ENCODE measurements at places on chromosomes 1 and 21.

DNA sequence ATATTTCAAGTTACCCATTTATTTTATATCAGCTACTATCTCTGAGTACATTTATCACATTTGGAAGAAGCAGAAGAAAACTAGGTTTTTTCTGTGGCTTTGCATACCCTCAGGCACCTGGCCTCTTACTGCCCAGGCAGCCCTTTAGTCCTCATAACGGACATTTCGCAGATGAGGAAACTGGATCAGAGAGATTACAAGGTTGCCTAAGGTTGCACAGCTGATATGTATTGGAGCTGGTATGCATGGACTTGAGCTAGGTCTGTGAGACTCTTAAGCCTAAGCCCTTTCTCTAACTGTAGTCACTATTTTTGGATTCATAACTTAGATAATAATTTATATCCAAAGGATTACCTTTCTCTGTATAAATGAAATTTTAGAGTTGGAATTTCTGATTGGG is 4.0 kb downstream of the CNIH3 start:
- DNase-seq: no peak

GRCh38 chr1:190762325-190762724 is 284.7 kb upstream of the BRINP3 start:
- DNase-seq: no peak

DNA sequence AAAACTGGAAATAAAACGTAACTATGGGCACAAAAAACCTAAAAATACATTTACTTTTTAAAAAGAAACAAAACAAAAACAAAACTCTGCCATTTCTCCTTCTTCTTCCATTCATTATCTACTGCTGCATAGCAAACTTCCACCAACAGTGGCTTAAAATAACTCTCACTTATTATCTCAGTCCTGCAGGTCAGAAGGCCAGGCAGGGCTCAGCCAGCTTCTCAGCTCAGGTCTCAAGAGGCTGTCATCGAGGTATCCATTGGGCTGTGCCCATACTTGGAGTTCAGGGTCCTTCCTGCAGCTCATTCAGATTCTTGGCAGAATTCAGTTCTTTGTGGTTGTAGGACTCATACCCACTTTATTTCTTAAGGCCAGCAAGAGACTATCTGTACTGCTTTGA is 352.7 kb upstream of the PLD5 start:
- DNase-seq: no peak

DNA sequence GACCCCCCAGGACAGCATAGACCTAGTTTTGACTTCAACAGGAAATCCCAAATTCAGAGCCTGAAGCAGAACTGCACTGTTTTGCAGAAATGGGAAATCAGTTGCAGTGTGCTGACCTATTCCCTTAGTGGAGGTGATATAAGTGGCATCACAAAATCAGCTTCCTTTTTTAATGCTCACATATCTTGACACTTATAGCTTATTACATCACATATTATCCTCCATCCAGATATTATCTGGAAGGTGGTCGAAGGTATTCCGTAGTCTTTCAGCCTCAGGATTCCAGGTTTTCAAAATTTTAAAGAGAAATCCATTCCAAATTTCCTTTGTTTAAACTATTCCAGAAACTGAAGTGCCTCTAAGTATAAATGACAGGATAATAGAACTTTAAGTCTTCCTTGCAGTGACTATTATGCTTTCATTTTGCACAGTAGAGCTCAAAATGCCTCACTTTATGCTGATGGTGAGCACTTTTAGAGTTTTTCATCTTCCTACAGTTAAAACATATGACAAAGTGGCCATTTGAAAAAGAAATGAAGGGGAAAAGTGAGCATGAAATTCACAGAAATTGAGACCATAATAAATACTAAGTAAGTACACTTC is 106.4 kb upstream of the DPYD start:
- no peak for DNase-seq

- DNase-seq: no peak
Measured at GRCh38 chr1:35646043-35646442, 4.7 kb upstream of the PSMB2 start.

- DNase-seq: no peak
Measured at GRCh38 chr1:80536461-80536860, 1264.3 kb upstream of the ADGRL2 start.

GRCh38 chr1:207828046-207828445 is 76.2 kb downstream of the CD46 start:
- DNase-seq: no peak

DNA sequence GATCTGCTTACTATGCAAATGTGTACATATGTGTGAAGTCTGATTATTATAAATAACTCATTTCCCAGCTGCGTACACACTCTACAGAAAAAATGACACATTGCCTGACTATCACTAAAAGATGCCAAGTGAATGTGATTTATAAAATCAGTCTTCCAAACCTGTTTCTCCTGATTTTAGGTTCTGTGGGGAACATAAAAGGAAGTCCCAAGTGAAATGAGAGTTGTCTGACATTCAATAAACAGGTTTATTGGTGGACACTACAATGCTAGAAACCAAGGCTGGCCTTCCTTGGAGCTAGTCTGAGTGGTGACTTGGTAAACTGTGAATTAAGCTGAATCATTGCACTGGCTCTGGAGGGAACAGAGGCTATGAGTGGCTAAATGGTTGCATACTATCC is 287.9 kb upstream of the ESRRG start:
- no peak for DNase-seq

- no peak for DNase-seq
Measured at GRCh38 chr1:154837034-154837671, 32.9 kb downstream of the KCNN3 start.

- DNase-seq: no peak
Measured at GRCh38 chr1:209527993-209528717, 55.4 kb upstream of the CAMK1G start.

- DNase-seq: no peak
Measured at GRCh38 chr1:79726321-79726720, 719.8 kb upstream of the ADGRL4 start.

DNA sequence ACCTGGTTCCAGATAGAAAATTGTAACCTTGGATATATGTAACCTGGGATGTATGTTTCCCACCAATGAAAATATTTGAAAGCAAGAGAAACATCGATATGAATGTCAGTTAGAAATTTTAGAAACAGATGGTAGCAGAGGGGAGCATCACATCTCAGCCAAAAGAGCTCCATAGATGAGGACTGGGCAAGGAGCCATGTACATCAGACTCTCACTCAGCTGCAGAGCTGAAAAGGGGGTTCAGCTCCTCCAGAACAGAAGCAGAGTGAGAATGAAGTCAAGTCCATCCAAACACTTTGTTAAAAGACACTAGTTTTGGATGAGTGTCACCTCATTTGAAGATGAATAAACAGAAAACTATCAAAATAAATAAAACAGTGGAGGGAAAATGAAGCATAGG is 202.4 kb downstream of the HMCN1 start:
- DNase-seq: peak; percentile 20

- DNase-seq: no peak
Measured at GRCh38 chr1:209911746-209912145, 26.3 kb upstream of the SYT14 start.

GRCh38 chr1:20903437-20903836 is 116.3 kb upstream of the HP1BP3 start:
- no peak for DNase-seq

- DNase-seq: no peak
Measured at GRCh38 chr1:95437011-95437410, 203.0 kb downstream of the RWDD3 start.

- no peak for DNase-seq
Measured at GRCh38 chr1:155479205-155479604, 83.4 kb downstream of the ASH1L start.

DNA sequence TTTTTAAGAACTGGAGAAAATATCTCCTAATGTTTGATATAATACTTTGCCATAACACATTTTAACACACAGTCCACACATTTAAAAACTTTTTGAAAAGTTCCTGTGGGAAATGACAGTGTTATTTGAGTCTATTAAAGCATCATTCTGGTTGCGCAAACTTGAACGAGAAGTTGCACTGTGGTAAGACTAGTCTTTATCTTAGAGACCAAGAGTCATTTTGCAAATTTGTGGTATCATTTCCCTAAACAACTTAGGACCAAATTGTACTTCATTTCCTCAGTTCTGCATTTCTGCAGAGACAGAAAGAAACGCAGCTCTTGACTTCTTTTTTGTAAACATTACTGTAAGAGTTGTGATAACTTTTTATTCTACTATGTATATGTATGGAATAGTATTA is at the start of gene RGS18:
RGS18 (plus strand) TSS at position 282 of the 400 bp plus-strand sequence. CDS start 176 bp downstream, outside the sequence.
- no peak for DNase-seq

GRCh38 chr1:207890136-207890738 is 20.7 kb downstream of the CD34 start:
- no peak for DNase-seq

DNA sequence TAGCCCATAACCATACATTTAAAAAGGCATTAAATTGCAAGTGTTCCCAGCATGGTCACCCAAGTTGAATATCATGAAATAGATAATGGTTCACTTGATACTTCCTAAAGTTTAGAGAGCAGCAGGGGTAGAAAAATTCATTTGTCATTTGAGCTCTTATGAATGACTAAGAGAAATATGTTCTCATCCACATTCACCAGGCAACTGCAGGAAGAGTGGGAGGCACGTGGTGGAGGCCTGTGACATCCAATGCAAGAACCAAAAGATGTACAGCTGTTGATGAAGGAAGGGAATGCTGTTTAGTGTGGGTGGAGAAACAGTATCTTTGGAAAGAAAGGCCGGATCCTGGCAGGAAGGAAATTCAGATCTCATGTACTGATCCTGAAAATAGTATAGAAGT is 473.1 kb downstream of the ADGRL2 start:
- DNase-seq: no peak

- no peak for DNase-seq
Measured at GRCh38 chr1:229596925-229597699, 28.8 kb downstream of the TAF5L start.

DNA sequence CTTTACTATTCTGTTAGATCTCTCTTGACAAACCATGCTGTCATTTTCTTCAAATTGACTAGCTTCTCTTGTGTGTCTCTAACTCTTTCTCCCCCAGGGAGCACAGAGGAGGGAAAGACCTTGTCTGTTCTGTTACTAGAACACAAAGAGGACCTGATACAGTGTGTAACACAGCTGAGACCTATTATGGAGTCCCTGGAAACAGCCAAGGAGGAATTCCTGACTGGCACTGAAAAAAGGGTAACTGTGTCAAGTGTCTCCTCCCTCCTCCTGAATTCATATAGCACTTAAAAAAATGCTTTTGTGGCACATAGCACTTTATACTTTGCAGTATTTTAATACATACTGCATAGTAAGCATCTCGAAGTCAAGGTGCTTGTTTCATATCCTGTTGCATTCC is 50.6 kb downstream of the ZBTB40 start:
- DNase-seq: no peak

DNA sequence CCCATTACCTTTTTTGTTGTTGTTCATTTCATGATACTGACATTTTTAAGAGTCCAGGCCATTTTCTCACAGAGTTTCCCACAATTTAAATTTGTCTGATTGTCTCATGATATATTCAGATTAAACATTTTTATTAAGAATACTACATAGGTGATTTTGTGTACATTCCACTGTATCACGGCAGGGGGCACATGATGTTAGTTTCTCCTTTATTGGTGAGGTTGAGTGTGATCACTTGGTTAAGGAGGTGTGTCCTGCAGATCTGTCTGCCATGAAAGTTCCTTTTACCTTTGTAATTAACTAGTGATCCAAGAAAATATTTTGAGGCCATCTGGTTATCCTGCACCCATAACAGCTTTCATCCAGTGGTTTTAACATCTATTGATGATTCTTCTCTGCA is 11.8 kb downstream of the RTCA start:
- DNase-seq: no peak
